ENCODE measurements at places on chromosomes 1 and 21. TPM values are rescaled to one million over a fixed set of nuclear protein-coding genes. Genes with fewer than 3 reads are reported as not detected.
A peak's percentile ranks its signal among the peaks of the same experiment; 100 is the strongest.

- H3K27ac ChIP-seq, result no peak overlapping the region
- no peak for DNase-seq
- H3K4me1 ChIP-seq, result peaks cover 5% of the 10 kb centered on the region
- no peaks in the 10 kb centered on the region for H3K27me3 ChIP-seq
- H3K4me3 ChIP-seq, result no peak overlapping the region
These were observed 35.5 kb downstream of the SLC66A1 start for GRCh38 chr1:19347533-19348172.

GRCh38 chr1:21564521-21565095 is 55.4 kb downstream of the ALPL start:
- H3K27me3 ChIP-seq, result no peaks in the 10 kb centered on the region
- peaks cover 9% of the 10 kb centered on the region for H3K4me1 ChIP-seq
- H3K36me3 ChIP-seq, result no peaks in the 10 kb centered on the region

DNA sequence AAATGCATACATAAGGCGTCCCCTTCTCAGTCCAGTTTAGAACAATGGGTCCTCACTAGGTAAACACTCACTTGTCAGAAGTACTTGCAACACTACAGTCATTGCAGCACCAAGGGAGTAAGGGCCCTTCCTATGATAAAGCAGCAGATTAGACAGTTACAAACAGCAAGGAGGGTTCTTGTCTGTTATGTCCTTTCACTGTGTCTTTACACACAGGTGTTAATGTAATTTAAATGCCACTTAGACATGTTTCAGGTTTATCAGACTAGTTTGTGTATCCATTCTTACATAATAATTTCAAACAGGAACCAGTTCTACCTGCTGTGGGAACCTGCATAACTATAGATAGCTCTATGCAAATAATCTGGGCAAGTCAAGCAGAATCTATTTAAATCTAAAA is 105.6 kb upstream of the USH2A start:
- DNase-seq, result no peak
- peak overlapping the region; percentile 51 for H3K27ac ChIP-seq
- H3K4me1 ChIP-seq, result peaks cover 45% of the 10 kb centered on the region
- H3K4me3 ChIP-seq, result no peak overlapping the region
- H3K36me3 ChIP-seq, result peaks cover 10% of the 10 kb centered on the region
- no peaks in the 10 kb centered on the region for H3K27me3 ChIP-seq

DNA sequence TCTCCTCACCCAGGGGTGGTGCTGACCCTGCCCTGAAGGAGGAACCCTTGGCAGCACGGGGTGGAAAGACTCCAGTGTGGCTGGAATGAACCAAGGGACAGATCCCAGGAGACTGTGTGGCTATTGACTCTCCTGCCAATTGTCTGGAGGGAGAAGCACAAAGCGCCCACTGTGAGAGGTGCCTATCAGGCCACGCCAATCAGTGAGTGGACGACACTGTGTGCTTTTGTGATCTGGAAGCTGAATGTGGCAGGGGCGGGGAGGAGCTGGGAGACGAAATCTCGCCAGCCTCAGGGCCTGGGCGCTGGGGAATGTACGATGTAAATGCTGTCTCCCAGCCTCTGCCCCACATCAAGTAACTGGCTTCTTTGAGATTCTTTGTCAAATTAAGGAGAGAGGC is 167.1 kb downstream of the ZBTB18 start:
- DNase-seq, result no peak
- peaks cover 50% of the 10 kb centered on the region for H3K4me1 ChIP-seq
- no peaks in the 10 kb centered on the region for H3K27me3 ChIP-seq
- H3K27ac ChIP-seq, result peak overlapping the region; percentile 90
- no peak overlapping the region for H3K4me3 ChIP-seq
- no peaks in the 10 kb centered on the region for H3K36me3 ChIP-seq

DNA sequence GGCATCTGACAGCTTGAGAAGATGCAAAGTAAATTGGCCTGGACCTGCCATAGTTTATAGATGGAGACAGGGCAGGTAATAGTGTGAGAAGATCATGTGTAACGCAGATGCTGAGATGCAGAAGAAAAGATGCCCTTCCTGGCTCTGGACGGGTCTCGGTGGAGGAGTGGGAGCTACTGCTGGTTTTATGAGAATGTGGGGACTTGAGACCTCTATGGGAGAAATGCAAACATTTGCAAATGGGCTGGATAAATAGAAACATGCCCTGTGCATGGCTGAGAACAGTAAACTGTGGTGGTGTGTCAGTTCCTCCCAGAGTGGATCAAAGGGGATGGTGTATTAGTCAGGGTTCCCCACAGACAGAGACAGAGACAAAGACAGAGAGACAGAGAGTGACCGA is 21.9 kb downstream of the UBASH3A start:
- H3K4me3 ChIP-seq, result no peak overlapping the region
- peaks cover 66% of the 10 kb centered on the region for H3K27me3 ChIP-seq
- DNase-seq, result no peak
- H3K27ac ChIP-seq, result no peak overlapping the region
- H3K36me3 ChIP-seq, result no peaks in the 10 kb centered on the region
- no peaks in the 10 kb centered on the region for H3K4me1 ChIP-seq

GRCh38 chr1:39500862-39501389 is 9.5 kb downstream of the BMP8A start:
- H3K27me3 ChIP-seq, result peaks cover 10% of the 10 kb centered on the region
- H3K4me1 ChIP-seq, result no peaks in the 10 kb centered on the region
- no peak for DNase-seq
- no peak overlapping the region for H3K27ac ChIP-seq
- no peak overlapping the region for H3K4me3 ChIP-seq

GRCh38 chr1:217393896-217394295 is 237.0 kb downstream of the GPATCH2 start:
- H3K4me3 ChIP-seq, result no peak overlapping the region
- peaks cover 2% of the 10 kb centered on the region for H3K4me1 ChIP-seq
- H3K27ac ChIP-seq, result no peak overlapping the region
- H3K27me3 ChIP-seq, result peaks cover 15% of the 10 kb centered on the region
- DNase-seq, result no peak

DNA sequence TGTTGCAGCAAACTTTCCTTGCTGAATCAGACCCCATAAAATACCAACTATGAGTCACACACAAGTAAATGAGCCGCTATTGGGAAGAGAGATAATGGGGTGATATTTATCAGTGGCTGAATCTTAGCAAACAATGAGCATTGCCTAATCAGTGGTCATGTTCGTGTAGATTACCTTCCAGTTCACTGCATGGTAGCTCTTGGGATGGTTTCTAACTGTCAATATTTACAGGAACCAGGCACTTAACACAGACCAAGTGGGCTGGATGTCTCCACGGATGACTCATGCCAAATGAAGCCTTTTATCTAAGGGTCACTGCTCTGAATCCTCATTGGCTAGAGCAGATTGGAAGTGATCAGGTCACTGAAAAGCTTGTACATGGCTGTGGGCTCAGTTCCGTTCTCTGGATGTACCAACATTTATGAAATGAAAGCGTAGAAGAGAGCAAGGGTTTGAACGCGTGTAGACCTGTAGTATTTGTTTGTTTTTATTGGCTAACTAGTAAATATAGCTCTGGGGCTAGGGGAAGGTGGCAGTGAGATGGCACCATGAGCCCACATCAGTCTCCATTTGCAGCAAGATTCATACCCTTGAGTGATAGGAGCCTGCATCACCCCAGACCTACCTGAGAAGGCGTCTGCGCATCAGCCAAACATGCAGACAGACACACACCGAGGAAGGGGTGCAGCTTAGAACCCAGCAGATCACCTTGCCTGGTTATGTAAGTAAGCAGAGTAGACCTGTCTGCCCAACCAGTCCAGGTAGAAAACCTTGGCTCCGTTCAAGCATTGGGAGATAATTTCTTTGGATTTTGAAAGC is 153.3 kb downstream of the TOMM20 start:
- no peak for DNase-seq
- H3K27ac ChIP-seq, result no peak overlapping the region
- H3K36me3 ChIP-seq, result no peaks in the 10 kb centered on the region
- no peaks in the 10 kb centered on the region for H3K27me3 ChIP-seq

DNA sequence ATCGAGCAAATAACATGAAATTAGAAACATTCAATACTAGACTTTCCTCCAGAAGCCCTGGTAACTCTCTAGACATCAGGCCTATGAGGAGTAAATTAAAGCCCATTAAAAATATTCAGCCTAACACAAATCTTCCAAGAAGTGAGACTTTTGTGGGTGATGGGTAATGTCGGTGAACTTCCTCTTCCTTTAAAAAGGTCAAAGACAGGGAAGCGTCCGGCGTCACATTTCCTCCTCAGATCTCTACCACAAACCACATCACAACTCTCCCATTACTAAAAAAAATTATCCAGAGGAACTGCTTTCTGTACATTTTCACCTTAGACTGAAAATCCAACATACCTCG is 1.4 kb downstream of the EIF4G3 start:
- peaks cover 31% of the 10 kb centered on the region for H3K4me1 ChIP-seq
- no peak for DNase-seq
- peaks cover 2% of the 10 kb centered on the region for H3K36me3 ChIP-seq
- peak overlapping the region; percentile 69 for H3K27ac ChIP-seq

GRCh38 chr1:93324486-93325464 is 20.9 kb upstream of the DR1 start:
- no peaks in the 10 kb centered on the region for H3K27me3 ChIP-seq
- peaks cover 19% of the 10 kb centered on the region for H3K4me1 ChIP-seq
- H3K27ac ChIP-seq, result no peak overlapping the region
- DNase-seq, result no peak

DNA sequence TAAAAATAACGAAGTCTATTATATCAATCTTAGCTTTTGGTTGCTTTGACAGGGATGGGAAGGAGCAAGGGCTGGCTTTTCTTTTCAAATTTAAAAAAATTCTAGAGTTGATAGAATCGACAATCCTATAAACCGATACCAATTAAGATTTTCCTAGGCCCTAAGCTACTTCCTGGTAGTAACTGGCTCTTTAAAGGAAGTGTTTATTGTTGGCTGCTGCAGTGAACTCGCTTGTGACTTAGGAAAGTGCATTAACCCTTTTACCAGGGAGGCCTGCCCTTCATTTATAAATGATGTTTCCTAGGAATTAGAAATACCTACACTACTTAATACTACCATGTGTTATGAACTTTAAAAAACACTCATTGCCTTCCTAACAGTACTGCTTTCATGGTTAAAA is 33.2 kb downstream of the ATP5PF start:
- no peaks in the 10 kb centered on the region for H3K27me3 ChIP-seq
- H3K4me3 ChIP-seq, result no peak overlapping the region
- peak overlapping the region; percentile 26 for H3K27ac ChIP-seq
- DNase-seq, result no peak

GRCh38 chr1:119981986-119982815 is 85.9 kb upstream of the ADAM30 start:
- no peaks in the 10 kb centered on the region for H3K27me3 ChIP-seq
- H3K4me1 ChIP-seq, result peaks cover 53% of the 10 kb centered on the region
- no peak overlapping the region for H3K27ac ChIP-seq
- H3K36me3 ChIP-seq, result peaks cover 24% of the 10 kb centered on the region

DNA sequence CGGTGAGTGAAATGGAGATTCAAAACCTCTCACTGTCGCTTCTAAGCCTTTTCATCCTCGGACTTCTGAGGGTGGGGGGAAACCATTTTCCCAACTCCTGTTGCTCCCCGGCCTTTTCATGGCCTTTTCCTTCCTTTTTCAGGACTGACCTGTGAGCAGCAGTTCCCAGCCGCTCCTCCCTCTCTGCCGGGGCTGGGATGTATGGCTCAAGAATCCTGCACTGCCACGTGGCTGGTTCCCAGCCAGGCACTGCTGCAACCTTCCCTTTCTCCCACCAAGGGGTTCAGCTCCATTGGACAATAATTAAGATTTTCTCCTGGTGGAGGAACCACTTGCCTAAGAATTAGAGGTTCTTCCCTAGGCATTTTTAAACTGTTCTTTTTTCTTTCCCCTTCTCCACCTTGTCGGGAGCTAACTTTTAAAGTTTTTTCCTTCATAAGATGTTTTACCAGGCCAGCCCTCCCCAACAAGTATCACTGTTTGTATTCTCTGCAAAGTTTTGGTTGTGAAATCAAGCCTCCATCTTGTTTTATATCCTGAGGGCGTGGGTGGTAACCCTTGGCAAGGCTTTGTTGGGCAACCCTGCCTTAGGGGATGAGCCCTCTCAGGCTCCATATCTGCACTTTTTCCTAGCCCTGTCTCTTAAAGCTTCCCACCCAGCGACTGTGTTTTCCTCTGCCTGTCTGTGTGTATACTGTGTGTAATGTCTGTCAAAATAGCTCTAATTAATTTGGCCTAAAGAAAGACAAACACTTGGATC is 1166.6 kb upstream of the ADGRL2 start:
- no peak for DNase-seq
- no peak overlapping the region for H3K4me3 ChIP-seq
- no peak overlapping the region for H3K27ac ChIP-seq
- H3K27me3 ChIP-seq, result no peaks in the 10 kb centered on the region

- H3K36me3 ChIP-seq, result peaks cover 15% of the 10 kb centered on the region
- H3K4me3 ChIP-seq, result no peak overlapping the region
- no peak for DNase-seq
- no peaks in the 10 kb centered on the region for H3K27me3 ChIP-seq
- H3K27ac ChIP-seq, result no peak overlapping the region
- peaks cover 38% of the 10 kb centered on the region for H3K4me1 ChIP-seq
These were observed 34.1 kb upstream of the C1orf198 start for GRCh38 chr1:230902349-230902923.

- peaks cover 18% of the 10 kb centered on the region for H3K4me1 ChIP-seq
- peaks cover 10% of the 10 kb centered on the region for H3K36me3 ChIP-seq
- DNase-seq, result no peak
- H3K4me3 ChIP-seq, result peak overlapping the region; percentile 39
These were observed 25.6 kb downstream of the SLC45A1 start for GRCh38 chr1:8343464-8344001.

- H3K4me3 ChIP-seq, result no peak within 1 kb of the TSS
- no peak for DNase-seq
- H3K36me3 ChIP-seq, result peaks cover 20% of the 10 kb centered on the region
- peak within 1 kb of the TSS; percentile 87 for H3K27ac ChIP-seq
- peaks cover 5% of the 10 kb centered on the region for H3K4me1 ChIP-seq
These were observed at the start of gene NUP210L for GRCh38 chr1:154154534-154155191. Gene NUP210L (minus strand): TSS chr1:154155073.

ST6GALNAC5 gene
- total RNA-seq, result 18.6 TPM

PSMA5 gene
- 69.7 TPM for total RNA-seq

OR14K1 gene
- total RNA-seq, result not detected

GJA9 gene
- not detected for total RNA-seq

REN gene
- total RNA-seq, result 0.29 TPM

KRTAP12-2 gene
- total RNA-seq, result not detected

DCDC2B gene
- total RNA-seq, result not detected

LCE2C gene
- total RNA-seq, result not detected

ALG14 gene
- 3.8 TPM for total RNA-seq

KRTAP22-2 gene
- total RNA-seq, result not detected

SPTA1 gene
- 0.88 TPM for total RNA-seq

TMPRSS15 gene
- total RNA-seq, result 1.4 TPM

PLA2G4A gene
- 10.1 TPM for total RNA-seq

PTCH2 gene
- 1.4 TPM for total RNA-seq

LEFTY1 gene
- 1.7 TPM for total RNA-seq

METTL25B gene
- total RNA-seq, result 39.2 TPM

All from mesothelial cell of epicardium (in vitro differentiated cells).